ENCODE measurements at places on chromosomes 3 and 15. TPM values are rescaled to one million over a fixed set of nuclear protein-coding genes. Genes with fewer than 3 reads are reported as not detected.

KLHDC8B gene
- 65.1 TPM for polyA plus RNA-seq

CNTN6 gene
- polyA plus RNA-seq: 1.7 TPM

ADPRH gene
- polyA plus RNA-seq: 0.94 TPM

ZNF80 gene
- 0.17 TPM for polyA plus RNA-seq

USF3 gene
- 15.4 TPM for polyA plus RNA-seq

SAMMSON gene
- not detected for polyA plus RNA-seq

FBXL2 gene
- polyA plus RNA-seq: 82.0 TPM

CHDH gene
- 0.17 TPM for polyA plus RNA-seq

STAB1 gene
- 0.50 TPM for polyA plus RNA-seq

TMEM207 gene
- polyA plus RNA-seq: not detected

GOLGA6L22 gene
- not detected for polyA plus RNA-seq

OR5K2 gene
- polyA plus RNA-seq: not detected

DNAH12 gene
- 1.8 TPM for polyA plus RNA-seq

BHLHE40 gene
- not detected for polyA plus RNA-seq

FBXO40 gene
- not detected for polyA plus RNA-seq

HSPBAP1 gene
- 8.6 TPM for polyA plus RNA-seq

ZIC1 gene
- polyA plus RNA-seq: 134 TPM

MAP6D1 gene
- 2.8 TPM for polyA plus RNA-seq

NOX5 gene
- not detected for polyA plus RNA-seq

SLC6A11 gene
- polyA plus RNA-seq: 4.2 TPM

ERICH6 gene
- not detected for polyA plus RNA-seq

AHSG gene
- 1.1 TPM for polyA plus RNA-seq

MASP1 gene
- polyA plus RNA-seq: 0.19 TPM

SCAANT1 gene
- polyA plus RNA-seq: not detected

SLC35A5 gene
- 100 TPM for polyA plus RNA-seq

PCOLCE2 gene
- polyA plus RNA-seq: 29.2 TPM

EXD1 gene
- polyA plus RNA-seq: 0.40 TPM

GOLGA8J gene
- not detected for polyA plus RNA-seq

SELENOT gene
- polyA plus RNA-seq: 249 TPM

DPPA2 gene
- not detected for polyA plus RNA-seq

STRA6 gene
- polyA plus RNA-seq: 11.9 TPM

GMNC gene
- 0.48 TPM for polyA plus RNA-seq

CPN2 gene
- not detected for polyA plus RNA-seq

CILP gene
- 1.4 TPM for polyA plus RNA-seq

MRAS gene
- polyA plus RNA-seq: 65.7 TPM

GPR149 gene
- polyA plus RNA-seq: 10.7 TPM
